Mesenchymal stem cell (in vitro differentiated cells and primary cell): ENCODE measurements at places on chromosomes 7 and 10.

- DNase-seq, result no peak
Observed at GRCh38 chr7:112283382-112283910, 77.0 kb downstream of the ZNF277 start.

DNA sequence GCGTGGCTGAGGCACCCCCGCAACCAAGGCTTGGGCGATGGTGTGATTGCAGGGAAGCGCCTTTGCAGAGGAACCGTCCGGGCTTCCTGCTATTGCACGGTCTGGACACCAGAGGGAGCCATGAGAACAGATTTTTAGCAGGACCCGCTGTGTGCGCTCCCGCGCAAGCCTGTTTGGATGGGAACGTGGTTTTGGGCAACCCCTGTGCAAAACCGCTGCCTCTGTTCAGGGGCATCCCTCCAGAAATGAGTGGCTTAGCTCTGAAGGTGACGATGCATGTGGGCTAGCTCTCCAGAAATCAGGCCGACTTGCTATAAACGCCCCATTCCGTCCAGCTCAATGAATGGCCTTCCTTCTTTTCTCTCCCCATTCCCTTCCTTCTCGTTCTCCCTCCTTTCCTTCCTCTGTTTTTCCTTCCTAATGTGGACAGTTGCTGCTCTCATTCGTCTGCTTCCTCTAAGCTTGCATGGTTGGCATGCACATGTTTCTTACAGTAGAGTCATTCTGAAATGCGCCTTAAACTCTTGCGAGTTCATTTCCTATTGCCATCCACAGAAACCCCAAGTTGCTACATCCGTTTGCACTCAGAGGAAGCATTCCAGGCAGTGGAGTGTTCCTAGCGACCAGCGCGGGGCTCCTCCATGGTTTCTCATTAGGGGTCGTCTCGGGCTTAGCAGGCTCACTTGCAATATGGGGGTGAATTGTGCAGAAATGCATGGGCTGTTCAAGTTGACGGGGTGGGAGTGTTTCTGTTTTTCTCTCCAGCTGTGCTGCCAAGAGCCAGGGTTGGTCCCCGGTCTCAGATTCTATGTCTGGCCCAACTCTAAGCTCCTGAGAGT, 302.5 kb upstream of the GALNT17 start:
- DNase-seq, result peak; percentile 43

- no peak for DNase-seq
Observed at GRCh38 chr7:44143646-44144250, 2.6 kb upstream of the MYL7 start.

GRCh38 chr7:16616122-16616521, 29.4 kb downstream of the ANKMY2 start:
- no peak for DNase-seq

GRCh38 chr7:159227433-159227832, 82.8 kb upstream of the VIPR2 start:
- DNase-seq, result no peak

DNA sequence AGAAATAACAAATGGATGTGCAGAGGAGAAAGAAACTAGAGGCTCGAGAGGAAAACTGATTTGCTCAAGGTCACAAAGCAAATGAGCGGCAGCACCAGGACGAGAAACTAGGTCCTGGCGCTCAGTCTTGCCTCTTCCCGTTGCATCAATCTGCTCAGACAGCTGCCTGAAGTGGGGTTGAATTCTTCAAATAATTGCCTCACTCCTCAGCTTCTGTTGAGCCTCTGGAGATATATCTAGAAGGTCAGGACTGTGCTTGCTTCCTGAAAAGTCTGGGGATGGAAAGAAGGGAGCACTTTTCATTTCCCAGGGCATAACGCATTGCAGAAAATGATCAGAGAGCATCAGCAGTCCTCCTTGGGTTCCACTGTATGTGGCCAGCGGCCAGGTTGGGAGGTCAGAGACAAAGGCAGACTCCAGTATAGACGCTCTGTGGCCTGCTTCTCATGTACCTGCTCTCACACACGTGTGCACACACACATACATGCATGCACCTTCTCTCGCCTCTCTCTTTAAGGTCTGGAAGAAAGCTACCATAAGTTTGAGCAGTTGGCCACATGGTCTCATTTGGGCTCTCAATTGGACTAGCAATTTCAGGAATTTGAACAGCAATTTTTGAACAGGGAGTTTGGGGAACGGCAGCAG, 83.7 kb upstream of the DUSP5 start:
- no peak for DNase-seq

GRCh38 chr10:14875941-14876340, 2.7 kb upstream of the SUV39H2 start:
- DNase-seq, result no peak

DNA sequence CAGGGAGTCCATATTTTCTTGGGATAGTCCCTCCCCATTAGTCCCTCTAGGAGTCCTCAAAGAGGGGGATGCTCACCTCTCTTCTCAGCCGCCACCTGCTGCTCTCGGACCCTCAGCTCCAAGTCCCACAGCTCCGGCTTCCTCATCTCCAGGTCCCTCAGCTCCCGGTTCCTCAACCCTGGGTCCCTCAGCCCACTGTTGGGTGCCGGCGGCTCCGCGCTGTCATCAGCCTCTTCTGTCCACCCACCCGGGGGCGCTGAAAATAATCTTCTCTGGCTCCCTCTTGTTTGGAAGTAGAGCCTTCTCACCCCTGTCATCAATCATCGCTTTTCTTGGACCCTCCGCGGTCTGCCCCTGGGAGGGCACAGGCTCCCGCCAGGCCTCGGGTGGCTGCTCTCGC, 13.3 kb upstream of the CNNM1 start:
- no peak for DNase-seq
